ENCODE measurements at places on chromosomes 4 and X.

DNA sequence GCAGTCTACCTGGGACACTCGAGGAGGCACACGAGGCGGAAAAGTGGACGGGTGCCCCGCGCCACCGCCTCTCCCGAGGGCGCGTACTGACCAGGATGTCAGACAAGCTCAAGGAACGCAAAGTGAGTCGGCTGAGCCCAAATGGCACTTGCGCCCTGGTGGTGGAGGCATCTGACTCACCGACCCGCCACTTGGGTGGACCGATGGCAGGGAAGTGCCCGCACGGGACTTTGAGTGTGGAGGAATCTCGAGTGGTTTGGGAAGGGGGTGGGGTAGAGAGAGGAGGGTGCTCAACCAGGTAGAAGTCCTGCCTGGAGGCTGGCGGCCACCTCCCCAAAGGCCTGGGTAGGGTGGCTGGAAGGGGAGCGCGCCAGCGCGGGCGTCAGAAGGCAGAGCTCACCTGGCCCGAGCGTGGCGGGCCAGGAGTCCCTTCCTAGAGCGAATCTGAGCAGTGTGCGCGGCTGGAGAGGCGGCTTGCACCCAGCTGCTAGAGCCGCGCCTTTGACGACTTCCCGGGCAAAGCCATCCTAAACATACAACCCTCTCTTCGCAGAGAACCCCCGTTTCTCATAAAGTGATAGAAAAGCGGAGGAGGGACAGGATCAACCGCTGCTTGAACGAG, 655 bp downstream of the HELT start:
- no peak for DNase-seq

DNA sequence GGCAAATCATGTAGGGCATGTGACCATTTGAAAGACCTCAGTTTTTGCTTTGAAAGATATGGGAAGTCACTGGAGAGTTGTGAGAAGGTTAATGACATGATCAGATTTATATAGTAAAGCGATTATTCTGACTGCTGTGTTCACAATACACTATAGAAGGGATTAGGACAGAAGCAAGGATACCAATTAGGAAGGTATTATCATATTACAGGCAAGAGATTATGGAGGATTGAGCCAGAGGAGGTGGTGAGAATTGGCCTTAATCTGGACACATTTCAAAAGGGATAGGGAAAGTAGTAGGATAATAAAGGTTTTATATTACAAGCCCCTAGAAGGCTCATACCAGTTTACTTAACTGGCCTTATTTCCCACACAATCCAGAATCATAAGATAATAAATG, 124.9 kb upstream of the POF1B start:
- DNase-seq, result no peak

GRCh38 chr4:15254236-15254880, 173.5 kb upstream of the C1QTNF7 start:
- DNase-seq, result no peak

- DNase-seq, result no peak
These were observed 189.6 kb downstream of the TMEM47 start for GRCh38 chrX:34467437-34467836.

- no peak for DNase-seq
These were observed 159.3 kb upstream of the VCX3A start for GRCh38 chrX:6694221-6694620.

DNA sequence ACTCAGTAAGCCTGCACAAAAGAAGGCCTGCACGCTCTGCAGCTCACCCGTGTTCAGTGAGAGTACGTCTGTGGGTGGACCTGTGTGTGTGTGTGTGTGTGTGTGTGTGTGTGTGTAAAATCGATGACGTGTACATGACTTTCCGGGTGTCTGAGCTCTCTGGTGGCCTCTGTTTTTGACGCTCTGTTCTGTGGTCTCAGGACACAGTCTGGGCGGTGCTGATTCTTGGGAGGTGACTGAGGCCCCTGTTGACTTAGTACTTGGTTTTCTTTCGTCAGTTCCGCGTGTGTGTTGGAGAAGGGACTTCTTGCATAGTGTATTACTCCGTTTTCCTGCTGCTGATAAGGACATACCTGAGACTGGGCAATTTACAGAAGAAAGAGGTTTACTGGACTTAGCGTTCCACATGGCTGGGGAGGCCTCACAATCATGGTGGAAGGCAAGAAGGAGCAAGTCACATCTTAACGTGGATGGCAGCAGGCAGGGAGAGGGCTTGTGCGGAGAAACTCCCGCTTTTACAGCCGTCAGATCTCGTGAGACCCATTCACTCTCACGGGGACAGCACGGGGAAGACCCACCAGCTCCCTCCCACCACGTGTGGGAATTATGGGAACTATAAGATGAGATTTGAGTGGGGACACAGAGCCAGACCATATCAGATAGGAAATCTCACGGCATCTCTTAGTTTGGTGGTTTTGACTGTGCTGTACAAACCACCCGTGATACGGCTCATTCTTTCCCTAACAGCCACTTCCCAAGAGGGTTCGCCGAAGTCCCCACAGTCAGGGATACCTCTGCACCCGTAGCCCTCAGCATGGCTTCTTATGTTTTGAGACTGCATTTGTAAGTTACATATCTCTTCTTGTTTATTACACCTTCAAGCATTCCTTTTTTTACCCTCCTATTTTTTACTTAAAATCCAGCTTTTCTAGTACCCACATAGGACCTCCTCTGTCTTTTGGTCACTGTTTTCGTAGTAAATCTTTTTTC, 24.5 kb downstream of the UVSSA start:
- no peak for DNase-seq

GRCh38 chrX:51420610-51421009, 75.8 kb downstream of the NUDT11 start:
- DNase-seq, result no peak

DNA sequence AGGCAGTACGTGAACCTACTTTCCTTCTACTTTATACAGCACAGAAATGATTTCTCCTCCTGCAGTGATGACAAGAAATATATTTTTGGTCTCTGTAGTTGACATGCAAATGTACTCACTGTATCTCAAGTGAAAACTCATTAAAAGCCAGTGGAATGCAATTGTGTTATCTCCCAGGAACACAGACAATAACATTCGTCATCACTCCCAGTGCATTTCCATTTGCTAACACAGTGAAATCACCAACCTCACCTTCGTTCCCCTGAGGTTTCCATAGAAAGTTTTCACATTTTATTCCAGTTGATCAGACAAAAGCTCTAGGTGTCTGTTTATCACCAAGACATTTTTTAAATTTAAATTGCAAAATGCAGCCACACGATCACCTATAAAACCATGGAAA, 2.5 kb upstream of the SPANXD start:
- no peak for DNase-seq

DNA sequence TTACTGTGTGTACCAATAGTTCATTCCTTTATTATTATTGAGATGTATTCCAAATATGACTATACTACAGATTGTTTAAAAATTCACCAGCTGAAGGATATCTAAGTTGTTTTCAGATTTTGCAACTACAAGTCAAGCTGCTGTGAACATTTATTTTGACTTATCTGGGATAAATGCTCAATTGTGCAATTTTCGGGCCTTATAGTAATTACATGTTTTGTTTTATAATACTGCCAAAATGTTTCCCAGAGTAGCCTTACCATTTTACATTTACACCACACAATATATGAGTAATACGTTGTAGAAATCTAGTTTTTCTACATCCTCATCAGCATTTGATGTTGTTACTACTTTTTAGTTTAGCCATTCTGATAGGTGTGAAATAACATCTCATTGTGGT, 179.6 kb downstream of the ANTXR2 start:
- DNase-seq, result no peak

DNA sequence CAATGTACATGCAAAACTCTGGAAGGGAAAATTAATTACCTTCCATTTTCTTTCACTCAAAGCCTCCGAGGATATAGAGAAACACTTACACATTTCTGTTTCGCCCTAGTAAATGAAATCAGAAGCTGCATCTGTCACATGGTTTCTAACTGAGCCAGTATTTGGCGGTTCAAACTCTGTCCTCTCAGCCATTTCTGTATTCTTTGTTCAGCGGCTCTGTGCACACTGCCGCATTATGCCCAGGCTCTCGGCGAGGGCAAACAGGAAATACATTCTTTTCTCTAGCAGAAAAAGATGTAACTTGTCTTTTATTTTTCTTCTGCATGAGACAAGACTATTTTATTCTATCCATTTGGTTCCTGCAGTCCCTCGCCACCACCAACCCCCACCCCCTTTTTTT, 71.4 kb upstream of the GPM6B start:
- no peak for DNase-seq

GRCh38 chrX:150575419-150575814, 7.0 kb downstream of the MTM1 start:
- DNase-seq, result no peak

DNA sequence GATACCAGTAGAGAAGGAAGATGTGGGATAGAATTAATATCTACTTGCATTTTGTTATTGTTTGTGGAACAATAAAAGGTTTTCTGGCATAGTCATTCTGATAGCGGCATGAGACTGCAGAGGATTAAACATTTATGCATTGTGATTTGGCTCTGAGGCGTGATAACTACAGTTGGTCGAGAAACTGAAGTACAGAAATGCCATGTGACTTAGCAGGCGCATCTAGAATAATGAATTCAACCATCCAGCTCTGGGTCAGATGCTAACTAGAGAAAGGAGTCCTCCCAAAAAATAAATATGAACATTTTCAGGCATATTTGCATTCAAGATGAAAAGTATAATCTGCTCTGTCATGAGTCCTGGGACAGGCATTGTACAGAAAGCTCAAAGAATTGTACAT, 62.8 kb downstream of the CCSER1 start:
- DNase-seq, result no peak

DNA sequence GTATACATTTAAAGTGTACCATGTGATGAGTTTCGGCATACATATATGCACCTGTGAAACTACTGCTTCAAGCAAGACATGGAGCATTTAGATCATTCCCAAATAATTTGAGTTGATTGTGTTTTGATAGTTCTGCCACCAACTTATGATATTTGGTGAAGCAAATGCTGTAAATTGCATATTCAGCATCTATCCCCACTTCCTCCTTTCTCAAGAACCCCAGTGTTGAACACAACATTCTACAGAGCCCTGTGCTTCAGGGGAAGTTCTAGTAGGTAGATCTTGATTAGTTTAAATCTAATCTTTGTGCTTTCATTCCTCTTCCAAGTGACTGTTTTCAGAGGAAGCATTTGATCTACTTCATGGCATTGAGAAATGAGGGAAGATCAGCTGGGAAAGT, 5.4 kb upstream of the SHROOM3 start:
- DNase-seq, result no peak

DNA sequence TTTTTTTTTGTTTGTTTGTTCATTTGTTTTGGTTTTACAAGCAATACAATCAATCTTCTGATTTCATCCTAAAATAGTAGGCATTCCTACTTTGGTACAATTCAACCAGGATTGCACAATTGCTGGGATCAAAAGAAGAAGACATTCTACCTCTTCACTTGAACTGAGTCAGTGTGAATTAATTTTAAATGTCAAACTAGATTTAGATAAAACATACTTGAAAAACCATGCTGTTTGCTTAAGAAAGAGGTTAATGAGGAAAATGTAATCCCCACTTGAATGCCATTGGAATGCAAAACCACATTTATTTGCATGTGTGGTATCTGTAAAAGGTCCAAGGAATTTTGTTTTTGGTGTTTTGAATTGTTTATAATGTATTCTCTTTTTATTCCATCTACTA, 40.5 kb downstream of the HAND2 start:
- no peak for DNase-seq

- no peak for DNase-seq
These were observed 754 bp downstream of the MTMR1 start for GRCh38 chrX:150693725-150694574.

DNA sequence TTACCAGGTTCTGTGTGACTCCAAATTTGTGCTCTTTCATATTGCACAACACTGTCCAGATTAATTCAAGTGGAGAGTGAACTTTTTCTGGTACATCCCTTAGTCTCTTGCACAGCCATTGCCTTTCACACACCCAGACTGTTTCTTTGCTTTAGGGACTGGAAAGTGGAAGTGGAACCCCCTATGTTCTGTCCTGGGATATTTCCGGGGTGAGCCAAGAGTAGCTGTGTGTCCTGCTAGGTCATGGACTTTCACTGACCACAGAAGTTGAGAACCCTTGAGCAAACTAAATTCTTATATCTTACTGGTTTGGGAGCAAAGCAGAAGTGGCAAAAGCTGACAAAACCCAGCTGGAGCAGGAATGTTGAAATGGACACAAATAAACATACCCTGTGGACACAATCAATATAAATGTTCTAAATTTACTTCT, 10.3 kb upstream of the VSIG4 start:
- DNase-seq, result no peak

- DNase-seq, result no peak
These were observed 263.7 kb upstream of the ETNPPL start for GRCh38 chr4:109026588-109026987.

- DNase-seq, result no peak
These were observed 181.3 kb downstream of the OR13H1 start for GRCh38 chrX:131725001-131725654.

- DNase-seq, result no peak
These were observed 862.8 kb downstream of the TRIML1 start for GRCh38 chr4:189001971-189002450.

GRCh38 chr4:1623400-1623799, 60.7 kb downstream of the FAM53A start:
- no peak for DNase-seq

- DNase-seq, result no peak
These were observed 18.1 kb upstream of the TADA2B start for GRCh38 chr4:7025040-7025602.

DNA sequence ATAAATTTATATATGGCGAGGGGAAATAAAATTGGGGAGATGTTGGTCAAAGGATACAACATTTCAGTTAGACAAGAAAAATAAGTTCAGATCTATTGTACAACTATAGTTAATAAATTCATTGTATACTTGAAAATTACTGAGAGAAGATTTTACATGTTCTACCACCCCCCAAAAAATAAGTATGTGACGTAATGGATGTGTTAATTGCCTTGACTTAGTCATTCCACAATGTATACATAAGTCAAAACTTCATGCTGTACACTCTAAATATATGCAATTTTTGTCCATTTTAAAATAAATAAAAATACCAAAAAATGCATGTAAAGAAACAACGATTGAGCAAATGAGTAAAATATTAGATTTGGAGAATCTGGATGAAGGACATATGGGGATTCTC, 1.8 kb downstream of the USP11 start:
- no peak for DNase-seq

DNA sequence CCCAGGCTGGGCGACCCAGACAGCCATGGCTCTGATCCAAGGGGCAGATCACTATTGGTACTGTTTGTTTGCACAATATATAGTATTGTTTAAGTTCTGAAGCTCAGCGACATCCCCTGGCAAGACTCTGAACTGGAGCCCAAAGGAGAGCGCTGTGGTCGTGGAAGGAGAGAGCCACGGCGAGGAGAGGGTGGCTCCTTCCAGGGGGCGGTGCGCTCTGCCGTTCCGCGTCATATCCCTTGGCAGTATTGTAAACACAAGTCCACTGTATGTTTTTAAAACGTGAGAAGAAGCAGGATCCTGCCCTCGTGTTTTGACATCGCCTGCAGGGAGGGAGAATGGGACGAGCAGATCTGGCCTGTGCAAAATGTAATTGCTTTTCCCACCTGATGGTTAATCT, 185.5 kb downstream of the RAB28 start:
- no peak for DNase-seq

GRCh38 chr4:114997576-114998247, 115.7 kb downstream of the NDST4 start:
- no peak for DNase-seq

GRCh38 chrX:84165711-84166110, 22.3 kb downstream of the RPS6KA6 start:
- no peak for DNase-seq
